ENCODE measurements at places on chromosomes 1 and 21. TPM values are rescaled to one million over a fixed set of nuclear protein-coding genes. Genes with fewer than 3 reads are reported as not detected.

Gene RSPH1
- total RNA-seq, result under 0.01 TPM

Gene ZNF593OS
- not detected for total RNA-seq

Gene LAD1
- not detected for total RNA-seq

Gene SMIM1
- total RNA-seq, result 1.1 TPM

Gene LRRC71
- total RNA-seq, result 0.14 TPM

Gene VANGL2
- not detected for total RNA-seq

Gene HSD11B1
- 11.6 TPM for total RNA-seq

Gene C8B
- not detected for total RNA-seq

Gene PRR9
- total RNA-seq, result 0.22 TPM

Gene WNT4
- total RNA-seq, result 0.14 TPM

Gene NT5C1A
- total RNA-seq, result not detected

Gene LYPD8
- not detected for total RNA-seq

All from placental pericyte (primary cell).